B cell (primary cell): ENCODE measurements at places on chromosomes 6 and 20.

- no peaks in the 10 kb centered on the region for H3K27me3 ChIP-seq
- no peak overlapping the region for H3K4me3 ChIP-seq
- no peak for DNase-seq
- no peak overlapping the region for H3K27ac ChIP-seq
These were observed 62.0 kb upstream of the HIVEP1 start for GRCh38 chr6:11950109-11950508.

DNA sequence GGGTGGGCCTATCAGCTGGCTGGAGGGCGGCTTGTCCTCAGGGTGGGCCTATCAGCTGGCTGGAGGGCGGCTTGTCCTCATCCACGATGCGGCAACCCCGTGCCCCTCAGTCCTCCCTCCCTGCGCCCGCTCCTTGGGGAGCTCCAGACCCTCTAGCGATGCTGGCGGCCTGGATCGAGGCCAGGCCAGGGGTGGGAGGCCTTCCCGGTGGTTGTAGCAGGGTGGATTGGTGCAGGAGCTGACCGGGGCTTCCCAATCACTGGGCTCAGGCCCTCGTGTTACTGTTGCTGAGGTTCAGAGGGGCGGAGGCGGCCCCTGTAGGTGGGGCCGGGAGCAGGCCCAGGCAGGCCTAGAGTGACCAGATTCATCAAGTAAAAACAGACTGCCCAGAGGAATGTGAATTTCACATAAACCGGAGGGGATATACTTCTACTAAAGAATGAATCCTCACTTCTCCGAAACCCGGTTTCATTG, 8.8 kb downstream of the SLC17A9 start:
- H3K4me3 ChIP-seq = no peak overlapping the region
- H3K27me3 ChIP-seq = no peaks in the 10 kb centered on the region
- no peak for DNase-seq
- no peaks in the 10 kb centered on the region for H3K36me3 ChIP-seq
- no peak overlapping the region for H3K27ac ChIP-seq

DNA sequence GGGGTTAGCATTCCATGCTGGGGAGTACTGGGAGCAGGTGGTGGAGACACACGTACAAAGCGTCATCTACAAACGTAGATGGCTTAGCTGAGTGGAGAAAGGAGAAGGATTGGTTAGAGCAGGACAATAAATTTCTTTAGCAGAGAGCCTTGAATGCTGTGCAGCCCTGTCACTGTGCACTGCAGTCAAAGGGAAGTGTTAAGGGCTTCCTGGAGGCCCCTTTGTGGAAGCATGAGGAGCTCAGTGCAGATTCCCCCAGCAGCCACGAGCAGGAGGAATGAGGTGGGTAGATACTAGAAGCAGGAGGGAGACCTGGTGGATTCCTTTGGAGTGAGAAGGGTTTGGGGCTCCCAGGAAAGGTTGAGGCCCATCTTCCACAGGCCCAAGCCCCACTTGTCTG, 6.1 kb upstream of the TREML4 start:
- no peak overlapping the region for H3K4me3 ChIP-seq
- H3K36me3 ChIP-seq = no peaks in the 10 kb centered on the region
- no peak for DNase-seq
- H3K4me1 ChIP-seq = no peaks in the 10 kb centered on the region

DNA sequence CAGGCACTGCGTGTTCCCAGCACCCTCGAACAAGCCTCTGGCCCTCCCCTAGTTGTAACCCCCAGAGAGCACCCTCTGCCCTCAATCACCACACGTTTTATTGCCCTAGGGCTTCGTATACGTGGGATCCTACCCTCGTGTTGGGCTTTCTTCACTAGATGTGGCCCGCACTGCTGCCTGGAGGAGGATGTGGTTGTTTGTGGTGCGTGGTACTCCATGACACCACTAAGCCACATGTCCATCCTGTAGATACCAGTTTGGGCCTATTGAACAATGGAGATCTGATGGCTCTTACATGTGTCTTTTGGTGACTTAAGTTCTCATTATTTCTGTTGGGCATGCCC, 17.0 kb downstream of the SLC2A4RG start:
- H3K27me3 ChIP-seq = no peaks in the 10 kb centered on the region
- H3K4me3 ChIP-seq = no peak overlapping the region
- no peaks in the 10 kb centered on the region for H3K4me1 ChIP-seq
- no peak overlapping the region for H3K27ac ChIP-seq

GRCh38 chr6:170365593-170365992, 59.0 kb downstream of the FAM120B start:
- H3K27ac ChIP-seq = no peak overlapping the region
- no peaks in the 10 kb centered on the region for H3K4me1 ChIP-seq
- H3K27me3 ChIP-seq = no peaks in the 10 kb centered on the region
- H3K4me3 ChIP-seq = no peak overlapping the region
- peaks cover 40% of the 10 kb centered on the region for H3K36me3 ChIP-seq
